Right cardiac atrium (tissue), 5 donors: ENCODE measurements at places on chromosomes 11 and 22.

DNA sequence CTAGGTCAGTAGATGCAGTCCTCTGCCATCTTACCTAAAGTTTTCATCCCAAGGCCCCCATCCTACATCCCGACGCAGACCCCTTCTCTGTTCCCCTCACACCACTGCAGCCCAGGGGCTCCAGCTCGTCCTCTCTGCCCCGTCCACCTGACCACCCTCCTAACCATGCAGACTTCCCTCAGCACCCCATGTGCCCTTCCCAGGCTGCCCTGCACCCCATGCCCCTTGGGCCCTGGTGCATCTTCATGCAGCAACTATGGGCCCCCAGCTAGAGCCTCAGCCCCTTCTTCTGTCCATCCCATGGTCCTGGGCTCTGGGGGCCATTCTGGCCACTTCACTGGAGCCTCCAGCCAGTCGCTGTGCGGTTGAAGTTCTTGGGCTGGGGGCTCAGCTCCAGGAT is 2.9 kb downstream of the PRR33 start:
- no peak for DNase-seq

GRCh38 chr22:30250661-30251267 is 4.2 kb upstream of the LIF start:
- DNase-seq, result no peak

- no peak for DNase-seq
These were observed 77.3 kb upstream of the SHISAL1 start for GRCh38 chr22:44389926-44390612.

- no peak for DNase-seq
These were observed 12.5 kb upstream of the PTS start for GRCh38 chr11:112213753-112214152.

DNA sequence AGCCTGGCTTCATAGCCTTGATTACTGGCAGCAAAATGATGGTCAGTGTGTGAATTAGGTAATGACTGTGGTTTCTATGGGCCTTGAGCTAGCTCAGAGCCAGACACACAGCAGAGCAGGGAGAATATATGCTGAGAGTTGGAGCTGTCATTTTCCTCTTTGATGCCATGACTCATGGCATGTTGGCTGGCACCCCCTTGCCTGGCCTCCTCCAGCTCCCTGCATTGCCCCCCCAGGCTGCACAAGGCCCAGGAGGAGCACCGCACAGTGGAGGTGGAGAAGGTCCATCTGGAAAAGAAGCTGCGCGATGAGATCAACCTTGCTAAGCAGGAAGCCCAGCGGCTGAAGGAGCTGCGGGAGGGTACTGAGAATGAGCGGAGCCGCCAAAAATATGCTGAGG is 20.3 kb upstream of the RRM1 start:
- no peak for DNase-seq

DNA sequence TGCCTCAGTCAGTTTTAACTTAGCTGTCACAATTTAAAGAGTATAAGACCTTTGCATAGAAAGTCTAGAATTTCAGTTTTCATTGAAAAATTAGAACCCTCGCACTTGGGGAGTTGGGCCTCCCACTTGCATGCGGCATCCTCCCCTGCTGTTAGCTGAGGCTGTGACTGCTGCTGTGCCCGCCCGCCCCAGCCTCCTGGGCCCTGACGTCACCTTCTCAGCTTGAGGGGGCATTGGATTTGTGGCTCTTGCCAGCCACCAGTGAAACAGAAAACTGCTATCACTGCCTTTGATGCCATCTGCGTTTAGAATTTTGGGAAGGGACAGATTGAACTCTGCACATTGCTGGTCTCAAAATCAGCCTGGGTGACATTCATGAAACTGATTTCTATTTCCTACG is 108.7 kb downstream of the CTTN start:
- peak; percentile 23 for DNase-seq

- DNase-seq, result no peak
These were observed 10.6 kb upstream of the CCDC83 start for GRCh38 chr11:85844439-85845123.

- DNase-seq, result no peak
These were observed 22.3 kb downstream of the RTN4R start for GRCh38 chr22:20245577-20246367.

DNA sequence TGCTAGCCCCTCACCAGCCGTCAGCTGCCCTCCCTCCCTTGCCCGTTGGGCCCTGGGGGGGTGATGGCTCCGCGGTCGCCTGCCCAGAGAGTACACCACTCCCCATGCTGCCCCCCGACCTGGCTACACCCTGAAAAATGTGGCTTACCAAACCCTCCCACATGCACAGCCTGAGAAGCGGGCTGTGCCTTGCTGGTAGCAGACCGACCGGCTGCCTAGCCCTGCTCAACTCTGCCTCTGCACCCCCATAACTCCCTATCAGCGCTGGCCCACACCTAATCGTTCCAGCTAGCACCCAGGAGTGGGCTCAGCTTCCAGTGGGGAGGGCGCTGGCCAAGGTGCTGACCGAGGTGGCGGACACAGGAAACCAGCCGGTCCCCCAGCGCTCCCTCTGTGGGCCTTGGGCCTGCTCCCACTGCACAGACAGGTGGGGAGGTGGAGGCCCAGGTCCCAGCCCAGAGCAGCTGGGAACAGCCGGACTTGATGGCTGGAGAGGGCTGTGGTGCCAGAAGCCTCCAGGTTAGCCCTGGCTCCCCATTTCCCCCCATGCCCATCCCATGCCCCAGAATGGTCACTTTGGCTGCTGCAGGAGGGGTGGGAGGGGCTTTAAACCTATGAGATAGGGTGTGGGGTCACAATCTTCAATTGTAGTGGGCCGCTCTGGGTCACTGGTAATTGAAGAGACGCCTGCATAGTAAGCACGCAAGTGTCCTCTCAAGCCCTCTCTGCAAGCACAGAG is 32.1 kb upstream of the PRODH start:
- peak; percentile 34 for DNase-seq
